ENCODE measurements at places on chromosomes 6 and 20. TPM values are rescaled to one million over a fixed set of nuclear protein-coding genes. Genes with fewer than 3 reads are reported as not detected.

GRCh38 chr6:4727671-4728435 is 48.4 kb upstream of the CDYL start:
- no peak for DNase-seq

DNA sequence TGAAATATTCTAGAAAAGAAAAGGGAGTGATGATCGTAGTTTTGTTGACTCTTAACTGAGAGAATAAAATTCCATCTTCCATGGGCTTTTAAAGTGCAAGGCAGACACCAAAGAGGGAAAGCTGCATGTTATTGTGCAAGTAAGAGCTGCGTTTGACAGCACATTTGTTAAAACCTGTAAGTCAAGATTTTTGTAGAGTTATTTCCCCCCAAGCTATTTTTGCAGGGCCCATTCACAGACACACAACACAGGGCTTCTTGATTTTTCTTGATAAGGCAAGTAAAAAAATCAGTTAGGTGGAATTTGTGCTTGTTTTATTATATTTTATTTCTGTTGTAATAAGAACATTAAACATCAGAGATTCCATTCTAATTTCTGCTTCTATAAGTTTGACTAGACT is 13.8 kb downstream of the CFAP206 start:
- DNase-seq, result no peak

DNA sequence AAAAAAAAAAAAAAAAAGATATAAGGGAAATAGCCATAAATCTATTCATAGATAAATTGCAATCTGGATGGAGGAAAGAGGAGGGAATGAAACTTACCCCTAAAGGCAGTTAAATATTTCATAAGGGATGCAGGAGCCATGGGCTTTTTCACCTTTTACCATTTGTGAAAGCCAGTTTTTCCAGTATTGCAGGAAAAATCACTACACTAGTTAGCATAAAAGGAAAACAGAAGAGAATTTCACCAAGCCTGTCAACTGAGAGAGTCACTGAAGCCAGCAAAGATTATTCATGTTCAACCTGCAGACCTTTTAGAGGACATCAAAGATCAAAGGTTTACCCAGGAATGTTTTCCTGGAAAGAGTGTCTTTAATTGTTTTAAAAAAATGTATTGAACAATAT is 969.7 kb downstream of the KIF16B start:
- DNase-seq, result no peak

DNA sequence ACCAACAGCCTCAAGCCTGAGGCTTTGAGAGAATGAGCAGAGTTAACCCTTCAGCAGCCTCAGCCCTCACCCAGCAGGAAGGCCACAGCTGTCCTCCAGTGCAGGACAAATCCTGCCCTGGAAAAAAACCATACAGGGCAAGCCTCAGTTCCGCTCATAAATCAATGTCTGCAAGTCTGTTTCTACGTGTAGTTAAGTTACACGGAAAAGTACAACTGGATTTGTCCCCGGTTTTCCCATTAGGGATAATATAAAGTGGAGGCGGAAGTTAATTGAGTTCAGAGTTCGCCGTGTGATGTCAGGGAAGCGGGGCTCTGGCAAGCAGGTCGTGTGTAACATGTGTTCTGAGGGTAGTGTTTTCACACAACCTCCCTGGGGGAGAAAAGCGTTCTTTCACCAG is 44.2 kb upstream of the EYA2 start:
- no peak for DNase-seq

DNA sequence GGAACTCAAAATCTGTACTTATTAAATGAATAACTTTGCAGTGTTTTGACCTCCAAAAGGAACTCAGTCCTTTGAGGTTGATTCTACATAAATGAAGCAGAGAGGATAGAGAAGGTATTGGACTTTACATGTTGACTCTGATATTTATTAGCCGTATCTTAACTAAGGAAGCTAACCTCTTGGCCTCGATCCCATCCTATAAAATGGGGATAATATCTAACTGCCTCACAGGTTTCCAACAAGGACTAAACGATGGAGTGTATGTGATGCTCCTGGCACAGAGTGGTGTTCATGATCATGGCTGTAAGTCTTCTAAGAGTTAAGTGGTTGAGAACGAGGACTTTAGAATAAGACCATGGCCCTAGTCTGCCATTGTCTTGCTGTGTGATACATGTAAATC is 24.2 kb upstream of the MAP3K4 start:
- DNase-seq, result no peak

- no peak for DNase-seq
These were observed 28.4 kb downstream of the SYNJ2 start for GRCh38 chr6:158009935-158010585.

DNA sequence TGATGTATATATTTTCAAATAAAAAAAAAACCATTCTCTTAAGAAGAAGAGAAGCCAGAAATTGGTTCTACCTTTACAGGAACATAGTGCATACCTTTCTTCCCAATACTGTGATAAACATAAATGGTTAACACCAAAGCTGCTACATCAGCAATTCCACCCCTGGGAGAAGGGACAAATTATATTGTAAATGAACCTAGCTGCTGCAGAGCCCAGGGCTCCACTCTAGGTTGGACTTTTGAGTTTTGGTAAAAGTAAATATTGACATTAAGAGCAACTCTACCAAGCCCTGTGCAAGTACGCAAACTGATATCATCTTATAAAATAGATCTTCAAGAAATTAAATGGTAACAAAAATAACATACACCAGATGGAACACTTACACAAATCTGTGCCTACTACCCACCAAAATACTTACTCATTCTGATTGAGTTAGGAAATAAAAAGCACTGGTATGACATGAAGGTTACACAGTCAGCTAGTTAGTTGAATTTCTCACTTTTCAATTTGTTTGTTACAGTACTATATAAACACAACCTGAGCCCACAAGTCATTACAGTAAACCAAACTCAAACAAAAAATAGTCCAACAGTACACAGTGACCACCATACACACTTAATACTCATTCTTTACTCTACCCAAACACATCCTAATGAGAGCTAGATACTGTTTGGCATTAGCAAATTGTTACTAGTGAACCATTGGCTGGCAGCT is 223.3 kb upstream of the HEY2 start:
- no peak for DNase-seq

GRCh38 chr6:94845742-94846141 is 731.6 kb upstream of the MANEA start:
- no peak for DNase-seq

DNA sequence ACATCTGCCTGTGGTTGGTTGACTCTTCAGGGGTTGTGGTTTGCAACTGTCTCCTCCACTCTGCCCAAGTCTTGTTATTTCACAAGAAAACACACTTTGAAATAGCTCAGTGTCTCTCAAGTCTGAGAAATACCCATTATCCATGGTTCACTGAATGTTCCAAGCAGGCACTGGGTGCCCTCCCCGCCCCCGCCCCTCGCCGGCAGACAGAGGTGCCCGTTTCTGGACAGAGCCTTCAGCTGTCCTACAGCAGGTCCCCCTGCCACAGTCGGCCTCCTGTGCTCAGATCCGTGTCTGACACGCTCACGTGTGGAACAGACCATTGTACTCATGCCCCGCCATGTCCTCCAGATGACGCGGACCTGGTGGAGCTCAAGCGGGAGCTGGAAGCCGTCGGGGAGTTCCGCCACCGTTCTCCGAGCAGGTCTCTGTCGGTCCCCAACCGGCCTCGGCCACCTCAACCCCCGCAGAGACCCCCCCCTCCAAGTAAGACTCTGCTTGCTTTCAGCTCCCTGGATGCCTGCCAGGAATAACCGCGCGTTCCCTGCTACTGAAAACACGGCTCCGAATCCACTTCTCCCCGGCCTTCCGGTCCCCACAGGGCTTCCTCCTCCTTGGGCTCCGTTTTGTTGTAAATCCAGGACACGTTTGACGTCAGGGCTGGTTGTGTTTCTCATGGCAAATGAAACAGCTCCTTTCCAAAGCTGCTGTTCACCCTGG is 81.4 kb downstream of the SERAC1 start:
- no peak for DNase-seq

GRCh38 chr20:16661756-16662155 is 68.1 kb upstream of the SNRPB2 start:
- DNase-seq, result no peak

DNA sequence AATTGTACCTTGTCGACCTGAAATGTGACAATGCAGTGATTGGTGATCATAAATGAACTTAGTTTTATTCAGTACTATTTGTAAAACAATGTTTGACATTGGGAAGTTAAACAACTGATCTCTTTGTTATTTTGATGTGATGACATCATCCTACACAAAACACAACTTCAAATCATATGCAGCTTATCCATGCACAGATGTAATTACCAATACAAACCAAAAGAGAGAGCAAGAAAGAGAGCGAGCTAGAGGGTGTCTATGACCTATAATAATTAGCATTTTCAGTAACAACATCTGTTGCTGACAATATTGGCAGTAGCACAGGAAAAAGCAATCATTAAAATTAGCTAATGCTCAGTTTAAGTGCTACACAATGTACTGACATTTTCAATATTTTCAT is 320.9 kb downstream of the UTRN start:
- no peak for DNase-seq

DNA sequence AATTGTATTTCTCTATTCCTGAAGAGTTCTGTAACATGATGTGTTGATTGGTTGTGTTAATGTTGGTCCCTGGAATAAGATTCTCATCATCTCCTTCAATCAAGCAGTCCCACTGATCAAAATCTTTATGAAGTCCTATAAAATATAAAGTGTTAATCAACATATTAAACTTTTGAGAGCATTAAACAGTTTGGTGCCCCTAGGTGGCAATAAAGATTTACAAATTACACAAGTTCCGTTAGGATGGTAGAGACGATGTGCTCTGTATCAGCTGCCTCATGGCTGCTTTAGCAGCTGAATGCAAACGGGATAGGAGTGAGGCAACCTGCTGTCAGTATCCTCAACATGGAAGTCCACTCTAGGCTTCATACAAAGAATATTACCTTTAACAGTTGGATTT is 16.9 kb downstream of the TDRD6 start:
- no peak for DNase-seq

The TRIM10 gene
- not detected for total RNA-seq

The C6orf141 gene
- total RNA-seq, result 5.9 TPM

The SLC32A1 gene
- not detected for total RNA-seq

Data from tibial nerve (tissue), 4 donors.